NCI-H146 (cell line): ENCODE measurements at places on chromosomes 12 and 14.

GRCh38 chr12:58841058-58841798 lies 79.1 kb downstream of the LRIG3 start:
- no peak for DNase-seq

- DNase-seq, result no peak
Measured at GRCh38 chr12:66163289-66163688, 6.5 kb downstream of the TMBIM4 start.

GRCh38 chr14:22416193-22416592 lies 172.8 kb downstream of the DAD1 start:
- DNase-seq, result no peak

GRCh38 chr12:48972952-48973483 lies 1.5 kb upstream of the WNT10B start:
- DNase-seq, result no peak

DNA sequence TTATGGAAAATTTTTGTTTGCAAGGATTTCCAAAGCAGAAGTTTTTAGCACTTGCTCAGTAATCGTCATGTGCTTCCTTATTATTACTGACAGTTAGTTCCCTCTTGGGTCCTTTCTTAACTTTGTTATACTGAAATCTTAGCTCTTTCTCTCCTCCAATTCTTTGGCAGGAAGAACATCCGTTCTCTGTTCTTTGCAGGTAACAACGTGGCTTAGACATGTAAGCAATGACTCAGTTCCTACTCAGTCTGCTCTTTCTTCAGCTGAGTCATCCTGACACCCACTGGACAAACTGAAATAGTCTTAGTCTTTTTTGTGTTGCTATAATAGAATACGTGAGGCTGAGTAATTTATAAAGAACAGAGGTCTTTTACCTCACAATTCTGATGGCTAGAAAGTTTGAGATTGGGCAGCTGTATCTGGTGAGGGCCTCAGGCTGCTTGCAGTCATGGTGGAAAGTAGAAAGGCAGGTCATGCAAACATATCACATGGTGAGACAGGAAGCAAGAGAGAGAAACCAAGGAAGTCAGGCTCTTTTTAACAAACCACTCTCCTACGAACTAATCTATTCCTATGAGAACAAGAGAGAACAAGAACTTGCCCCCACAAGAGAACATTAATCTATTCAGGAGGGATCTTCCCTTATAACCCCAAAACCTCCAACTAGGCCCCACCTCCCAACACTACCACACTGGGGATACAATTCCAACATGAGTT lies 49.2 kb downstream of the TESPA1 start:
- DNase-seq, result no peak

GRCh38 chr14:88746052-88746451 lies 46.7 kb downstream of the EML5 start:
- no peak for DNase-seq

DNA sequence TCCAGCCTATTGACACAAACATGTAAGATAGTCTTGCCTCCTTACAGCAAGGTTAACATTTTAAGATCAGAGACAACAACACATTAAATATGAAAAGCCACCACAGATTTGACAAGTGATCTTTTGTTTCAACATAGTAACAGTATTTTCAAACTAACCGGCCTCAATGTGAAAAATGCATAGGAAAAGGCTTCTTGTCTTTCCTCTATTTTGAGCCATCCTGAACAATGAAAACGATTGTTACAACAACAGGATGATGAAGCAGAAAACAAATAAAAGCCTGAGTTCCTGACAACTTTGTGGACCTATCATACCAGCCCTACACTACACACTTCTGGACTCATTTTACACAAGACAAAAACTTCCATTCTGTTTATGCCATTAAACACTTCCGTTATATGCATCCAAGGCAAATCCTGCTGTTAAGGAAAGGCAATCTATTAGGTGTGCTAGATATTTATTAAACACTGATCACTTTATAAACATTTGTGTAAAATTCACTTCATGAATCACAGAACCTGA lies 37.3 kb downstream of the BAZ1A start:
- DNase-seq, result no peak

DNA sequence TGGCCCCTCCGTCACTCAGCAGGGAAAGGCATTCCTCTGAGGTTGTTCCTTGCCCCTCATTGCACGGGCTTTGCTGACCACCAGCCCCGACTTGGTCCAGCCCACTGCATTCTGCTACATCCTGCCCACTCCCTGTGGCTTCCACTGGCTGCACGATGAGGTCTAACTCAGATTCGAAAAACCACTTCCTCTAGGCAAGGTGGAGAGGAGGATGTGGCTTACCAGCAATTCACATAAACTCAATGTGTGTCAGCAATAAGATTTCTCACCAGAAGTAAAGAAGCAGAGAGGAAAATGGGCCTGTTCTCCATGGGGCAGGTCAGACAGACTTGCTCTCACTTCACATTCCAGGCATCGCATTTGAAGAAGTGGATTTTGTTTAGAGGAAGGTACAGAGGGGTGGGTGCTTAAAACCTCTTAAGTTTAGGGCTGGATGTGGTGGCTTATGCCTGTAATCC lies 14.7 kb downstream of the GPR68 start:
- no peak for DNase-seq

DNA sequence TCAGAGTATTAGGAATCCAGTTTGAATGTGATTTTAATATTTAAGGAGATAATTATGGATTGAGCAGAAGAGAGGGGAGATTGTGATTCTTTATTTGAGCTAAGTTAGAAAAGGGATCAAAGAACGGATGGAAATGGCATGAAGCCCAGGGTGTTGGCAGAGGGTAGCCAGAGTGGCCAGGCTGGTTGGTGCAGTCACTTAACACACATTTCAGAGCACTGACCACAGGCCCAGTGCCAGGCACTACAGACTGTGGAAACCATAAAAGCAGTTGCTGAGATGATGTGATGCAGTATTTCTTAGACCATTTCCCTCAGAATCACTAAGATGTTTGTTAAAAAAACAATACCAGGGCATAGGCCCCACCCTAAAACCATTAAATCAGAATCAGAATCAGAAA lies 167.7 kb upstream of the AMIGO2 start:
- DNase-seq, result no peak

GRCh38 chr14:104432611-104433231 lies 146.8 kb upstream of the C14orf180 start:
- DNase-seq, result no peak

- DNase-seq, result no peak
Measured at GRCh38 chr14:67955261-67955660, 135.7 kb downstream of the RAD51B start.

- no peak for DNase-seq
Measured at GRCh38 chr14:51370758-51371386, 130.8 kb downstream of the TMX1 start.

DNA sequence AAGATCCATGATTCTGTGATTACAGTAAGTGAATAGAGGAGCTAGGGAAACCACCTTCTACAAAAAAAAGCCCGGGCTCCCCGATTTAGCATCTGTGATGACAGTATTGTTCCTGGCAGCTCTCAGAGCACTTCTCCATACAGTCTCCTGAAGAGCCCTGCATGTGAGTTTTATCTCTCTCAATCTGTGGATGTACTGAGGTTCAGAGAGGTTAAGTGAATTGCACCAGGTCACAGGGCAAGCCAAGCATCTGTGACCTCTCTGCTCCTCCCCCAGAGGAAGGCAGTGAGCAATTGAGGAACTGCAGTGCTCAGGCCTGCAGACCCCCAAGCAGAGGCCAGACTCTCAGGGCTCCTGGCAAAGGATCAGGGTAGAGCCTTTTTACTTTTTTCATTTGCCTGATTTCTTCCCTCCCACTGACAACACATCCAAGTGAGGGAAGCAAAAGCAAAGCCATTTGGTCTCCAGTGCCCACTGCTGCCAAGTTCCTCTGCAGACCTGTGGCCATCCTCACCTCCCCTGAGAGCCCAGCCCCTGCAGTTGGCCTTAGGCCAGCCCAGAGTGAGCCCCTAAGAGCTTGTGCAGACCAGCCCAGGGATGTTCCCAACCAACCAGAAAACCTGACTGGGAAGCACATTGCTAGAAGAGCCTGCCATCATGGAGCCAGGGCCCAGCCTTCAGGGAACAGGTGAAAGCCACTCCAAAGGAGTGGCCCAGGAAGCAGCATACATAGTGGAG lies 47.6 kb upstream of the PNMA1 start:
- no peak for DNase-seq

GRCh38 chr12:108313606-108314351 lies 25.3 kb downstream of the CMKLR1 start:
- no peak for DNase-seq
